Stimulated activated CD4-positive, alpha-beta T cell treated with anti-CD3 and anti-CD28 coated beads, Interleukin-15, amount 100 ng/mL, for 1 hour (primary cell): ENCODE measurements at places on chromosomes 7 and 10.

- no peak for DNase-seq
These were observed 12.6 kb downstream of the NEURL1 start for GRCh38 chr10:103506061-103506460.

DNA sequence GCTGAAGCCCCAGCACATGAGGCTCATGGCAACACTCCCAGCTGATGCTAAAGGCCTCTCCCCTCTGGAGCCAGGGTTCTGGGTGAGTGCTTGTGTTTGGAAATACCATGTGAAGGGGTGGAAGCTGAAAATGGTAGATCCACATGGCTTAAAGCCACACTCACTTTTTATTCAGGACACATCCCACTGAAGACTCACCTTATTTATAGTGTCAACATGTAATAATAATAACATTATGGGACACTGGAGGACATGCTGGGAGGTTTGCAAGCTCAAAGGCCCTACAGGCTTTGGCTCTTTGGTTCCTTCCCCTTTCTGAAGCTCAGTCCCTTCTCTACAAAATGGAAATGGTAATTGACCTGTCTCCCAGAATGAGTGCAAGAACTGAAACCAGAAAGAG lies 318.0 kb downstream of the GRID1 start:
- DNase-seq, result no peak

- no peak for DNase-seq
These were observed 279.8 kb upstream of the CACNA2D1 start for GRCh38 chr7:82723411-82723810.

- no peak for DNase-seq
These were observed 265.6 kb upstream of the FOXK1 start for GRCh38 chr7:4416396-4417056.

DNA sequence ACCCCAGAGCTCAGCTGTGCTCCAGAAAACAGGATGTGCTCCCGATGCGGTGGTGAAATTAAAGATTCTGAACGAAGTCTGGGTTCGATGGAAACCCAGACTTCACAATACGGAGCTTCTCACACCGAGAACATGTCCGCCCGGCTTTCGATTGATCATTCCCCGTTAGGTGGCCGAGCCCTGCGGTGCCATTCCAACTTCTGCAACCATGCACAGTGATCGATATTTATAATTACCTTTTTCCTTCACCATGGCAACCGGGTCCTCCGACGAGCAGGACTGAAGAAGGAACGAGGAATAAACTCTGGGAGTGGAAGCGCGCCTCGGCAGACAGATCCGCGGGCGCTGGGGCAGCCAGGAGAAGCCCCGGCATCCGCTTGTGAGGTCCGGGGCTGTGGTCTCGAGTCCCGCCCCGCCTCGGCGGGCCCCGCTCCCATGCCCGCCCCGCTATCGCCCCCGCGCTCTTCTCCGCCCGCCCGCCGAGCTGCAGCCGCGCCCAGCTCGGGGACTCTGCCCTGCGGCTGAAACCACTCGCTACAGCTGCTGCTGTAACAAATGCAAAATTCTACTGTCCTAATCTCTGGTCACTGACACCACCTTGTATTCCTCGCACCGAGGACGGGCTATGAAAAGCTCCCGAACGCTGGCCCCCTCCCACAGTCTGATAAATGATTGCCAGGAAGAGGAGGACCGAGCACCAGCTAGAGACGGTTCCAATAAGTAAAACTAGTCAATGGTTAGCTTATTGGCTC lies 26.2 kb downstream of the ABLIM1 start:
- peak; percentile 6 for DNase-seq
